ENCODE measurements at places on chromosomes 1 and 21. TPM values are rescaled to one million over a fixed set of nuclear protein-coding genes. Genes with fewer than 3 reads are reported as not detected.

DNA sequence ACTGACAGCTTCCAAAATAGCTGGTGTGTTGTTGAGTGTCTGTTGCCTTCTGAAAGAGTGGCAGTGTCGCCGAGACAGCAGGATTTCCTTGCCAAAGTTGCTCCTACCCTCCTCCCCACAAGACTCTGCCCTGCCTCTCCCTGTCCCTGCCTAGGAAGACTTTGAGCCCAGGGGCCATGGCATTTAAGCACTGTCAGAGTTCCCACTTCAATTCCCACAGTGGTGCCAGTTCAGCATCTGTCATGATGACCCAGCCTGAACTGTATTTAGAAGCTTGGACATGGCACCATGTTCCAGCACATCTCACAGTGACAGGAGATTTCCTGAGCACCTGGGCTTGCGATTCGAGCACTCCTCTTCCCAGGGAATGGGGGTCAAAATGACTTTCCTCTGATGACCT lies 43.6 kb downstream of the TBX15 start:
- DNase-seq, result no peak

DNA sequence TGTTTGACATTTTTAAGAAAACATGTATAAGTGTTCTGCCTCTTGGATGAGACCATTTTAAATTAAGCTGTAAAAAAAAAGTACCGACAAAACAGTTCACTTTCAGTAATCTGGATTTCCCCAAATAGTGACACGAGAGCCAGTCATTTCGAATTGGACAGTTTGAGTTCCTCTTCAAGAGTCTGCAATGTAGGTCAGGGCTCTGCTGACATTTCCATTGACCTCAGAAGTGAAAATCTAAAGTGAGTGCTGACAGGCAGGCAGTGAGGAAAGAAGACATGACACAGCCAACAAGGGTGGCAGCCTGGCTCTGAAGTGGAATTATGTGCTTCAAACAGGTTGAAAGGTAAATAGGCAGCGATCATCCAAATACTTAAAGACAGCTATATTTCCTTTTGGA lies at the start of gene IL23R:
Gene IL23R (plus strand): TSS at position 259 of the 400 bp plus-strand sequence. CDS start 1,667 bp downstream, outside the sequence.
- DNase-seq, result no peak

DNA sequence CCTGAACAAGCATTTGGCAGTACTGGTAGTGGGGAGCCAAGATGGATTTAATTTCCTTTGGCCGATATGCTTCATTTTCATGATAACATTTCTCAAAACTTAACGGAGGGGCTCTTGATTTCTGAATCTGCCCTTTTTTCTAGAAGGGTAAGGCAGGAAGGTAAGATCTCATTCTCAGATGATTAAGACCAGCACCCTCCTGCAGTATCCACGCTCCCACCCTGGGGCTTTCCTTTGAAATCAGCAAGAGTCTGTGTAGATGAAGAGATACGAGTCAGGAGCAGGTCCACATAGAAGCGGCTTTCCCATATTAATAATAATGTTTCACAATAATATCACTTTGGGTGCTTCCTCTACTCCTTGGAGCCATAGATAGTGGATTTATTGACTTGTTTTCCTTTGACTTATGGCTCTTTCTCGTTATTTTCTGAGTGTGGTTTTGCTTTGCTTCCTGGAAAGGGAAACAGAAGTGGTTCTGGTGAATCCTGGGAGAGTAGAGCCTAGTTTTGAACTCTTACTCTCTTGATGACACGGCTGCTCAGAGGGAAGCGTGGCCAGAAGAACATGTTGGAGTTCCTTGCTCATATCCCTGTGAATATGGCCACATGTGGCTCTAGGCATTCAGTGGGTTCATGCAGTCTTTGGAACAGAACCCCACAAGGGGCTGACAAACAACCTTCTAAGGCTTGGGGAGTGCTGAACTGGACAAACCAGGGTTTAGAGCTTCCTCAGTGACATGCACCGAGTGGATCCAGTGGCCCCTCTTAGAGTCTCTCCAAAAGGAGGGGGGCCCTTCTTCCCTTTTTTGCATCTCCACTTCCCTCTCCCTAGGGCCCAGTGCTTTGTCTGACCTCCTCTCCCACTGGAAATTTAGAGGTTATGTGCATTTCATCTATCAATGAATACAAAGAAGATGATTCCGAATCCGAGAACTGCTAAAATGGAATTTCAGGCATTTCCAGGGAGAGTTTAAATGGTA lies 195.7 kb downstream of the DYRK1A start:
- no peak for DNase-seq

DNA sequence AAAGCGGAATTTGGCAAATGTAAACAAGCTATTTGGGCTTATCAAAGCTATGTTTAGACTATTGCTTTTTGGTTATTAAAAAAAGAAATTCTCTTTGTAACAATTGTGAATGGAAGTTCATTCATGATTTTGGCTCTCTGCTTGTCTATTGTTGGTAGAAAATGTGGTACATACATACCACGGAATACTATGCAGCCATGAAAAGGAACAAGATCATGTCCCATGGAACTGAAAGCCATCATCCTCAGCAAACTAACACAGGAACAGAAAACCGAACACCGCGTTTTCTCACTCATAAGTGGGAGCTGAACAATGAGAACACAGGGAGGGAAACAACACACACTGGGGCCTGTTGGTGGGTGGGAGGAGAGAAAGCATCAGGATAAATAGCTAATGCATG lies 465.4 kb downstream of the SETD4 start:
- DNase-seq, result no peak

DNA sequence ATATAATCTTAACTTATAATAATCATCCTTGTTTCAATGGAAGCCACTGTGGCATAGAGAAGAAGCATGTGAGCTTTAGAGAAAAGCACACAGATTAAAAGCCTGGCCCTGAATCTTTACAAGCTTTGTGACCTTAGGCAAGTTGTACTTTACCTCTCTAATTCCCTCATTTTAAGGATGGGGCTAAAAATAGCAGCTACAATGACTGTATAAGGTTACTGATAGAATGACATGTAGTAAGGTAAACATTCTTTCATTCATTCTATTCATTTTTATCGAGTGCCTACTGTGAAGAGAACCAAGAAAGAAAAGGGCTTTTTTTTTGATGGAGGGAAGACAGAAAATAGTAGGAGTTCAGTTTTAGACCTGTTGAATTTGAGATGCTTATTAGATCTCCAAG lies 25.6 kb downstream of the CDKN2C start:
- no peak for DNase-seq

Gene DRAXIN
- total RNA-seq, result not detected

Gene AVPR1B
- total RNA-seq, result not detected

Gene NUP210L
- not detected for total RNA-seq

Gene KIFAP3
- total RNA-seq, result 16.2 TPM

Gene TSPAN1
- total RNA-seq, result 94.8 TPM

Gene PSMG1
- total RNA-seq, result 50.0 TPM

Gene SLC22A15
- total RNA-seq, result 5.0 TPM

Gene JAM2
- not detected for total RNA-seq
